Skin of body (tissue), 3 donors: ENCODE measurements at places on chromosomes 3 and 15.

- no peak for DNase-seq
These were observed 11.3 kb upstream of the TMEM87A start for GRCh38 chr15:42284551-42284950.

DNA sequence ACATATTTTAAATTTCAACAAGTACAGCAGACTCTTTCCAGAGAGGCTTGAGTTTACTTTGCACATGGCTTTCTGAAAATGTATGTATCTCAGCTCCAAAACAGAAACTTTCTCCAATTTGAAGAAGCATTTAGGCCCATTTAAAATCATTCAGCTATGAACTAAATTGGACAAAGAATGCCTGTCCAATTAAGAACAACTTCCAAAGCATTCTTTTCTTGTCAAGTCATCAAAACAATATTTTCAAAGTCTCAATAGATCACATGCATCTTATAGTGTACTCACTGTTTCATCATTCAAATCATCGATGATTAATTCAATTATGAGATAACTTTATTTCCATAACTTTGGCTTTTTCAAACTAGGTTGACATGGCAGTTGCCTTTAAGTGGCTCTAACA is 95.2 kb downstream of the KBTBD8 start:
- DNase-seq = peak; percentile 3

- no peak for DNase-seq
These were observed 9.0 kb downstream of the APOD start for GRCh38 chr3:195574497-195575304.

DNA sequence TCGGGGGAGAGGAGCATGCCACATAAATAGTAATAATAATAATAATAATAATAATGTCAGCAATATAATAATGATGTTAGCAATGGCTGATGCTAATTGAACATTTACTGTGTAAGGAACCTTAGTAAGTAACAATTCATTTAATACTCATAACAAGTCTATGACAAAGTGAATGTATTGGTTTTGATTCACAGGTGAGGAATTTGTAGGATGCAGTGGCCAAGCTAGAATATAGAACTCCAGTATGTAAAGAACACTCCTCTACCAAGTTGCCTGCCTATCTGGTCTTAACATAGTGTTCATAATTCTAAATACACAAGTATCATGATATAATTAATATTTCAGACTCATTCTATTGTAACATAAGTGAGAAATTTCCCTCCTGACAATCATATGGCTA is 1016.5 kb downstream of the ROBO1 start:
- no peak for DNase-seq

DNA sequence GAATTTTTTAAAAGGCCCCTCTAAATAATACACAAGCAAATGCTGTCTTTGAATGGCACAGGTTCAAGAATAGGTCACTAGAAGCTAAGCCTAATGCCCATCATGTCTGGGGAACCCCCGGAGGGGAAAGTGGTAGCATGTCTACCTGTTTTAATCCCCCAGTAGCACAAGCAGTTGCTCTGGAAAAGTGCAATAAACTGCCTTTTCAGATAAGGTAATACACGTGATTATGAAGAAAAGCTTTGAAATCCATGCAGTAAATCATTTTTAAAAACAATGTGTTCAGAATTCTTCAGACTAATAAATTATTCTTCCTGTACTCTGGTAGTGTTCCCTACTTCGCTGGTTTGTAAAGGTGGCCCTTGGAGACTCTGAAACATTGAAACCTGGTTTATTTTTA is 922.2 kb downstream of the ROBO1 start:
- DNase-seq = no peak

- DNase-seq = no peak
These were observed 47.2 kb upstream of the SMAD6 start for GRCh38 chr15:66654739-66655375.

GRCh38 chr15:45919806-45920205 is 285.0 kb downstream of the SQOR start:
- DNase-seq = no peak

DNA sequence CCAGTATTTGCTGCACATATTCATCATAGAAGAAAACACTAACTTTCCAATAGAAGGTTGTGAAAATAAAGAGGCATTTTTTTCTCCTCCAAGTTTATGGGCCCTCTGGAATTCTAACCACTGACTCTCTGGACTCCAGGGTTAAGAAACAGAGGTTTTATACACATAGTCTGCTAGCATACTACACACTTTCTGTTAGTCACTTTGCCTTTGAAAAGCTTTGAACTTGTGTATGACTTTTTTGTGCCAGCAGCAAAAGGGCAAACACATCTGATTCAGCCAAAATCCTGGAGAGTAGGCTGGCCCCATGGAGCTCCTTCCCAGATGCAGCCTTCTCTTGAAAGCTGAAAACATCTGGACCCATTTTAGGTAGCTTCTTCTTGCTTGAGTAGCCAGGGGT is 6.2 kb downstream of the ZIC4 start:
- DNase-seq = no peak

GRCh38 chr15:96330064-96330449 is 443 bp upstream of the NR2F2 start:
- peak; percentile 74 for DNase-seq

DNA sequence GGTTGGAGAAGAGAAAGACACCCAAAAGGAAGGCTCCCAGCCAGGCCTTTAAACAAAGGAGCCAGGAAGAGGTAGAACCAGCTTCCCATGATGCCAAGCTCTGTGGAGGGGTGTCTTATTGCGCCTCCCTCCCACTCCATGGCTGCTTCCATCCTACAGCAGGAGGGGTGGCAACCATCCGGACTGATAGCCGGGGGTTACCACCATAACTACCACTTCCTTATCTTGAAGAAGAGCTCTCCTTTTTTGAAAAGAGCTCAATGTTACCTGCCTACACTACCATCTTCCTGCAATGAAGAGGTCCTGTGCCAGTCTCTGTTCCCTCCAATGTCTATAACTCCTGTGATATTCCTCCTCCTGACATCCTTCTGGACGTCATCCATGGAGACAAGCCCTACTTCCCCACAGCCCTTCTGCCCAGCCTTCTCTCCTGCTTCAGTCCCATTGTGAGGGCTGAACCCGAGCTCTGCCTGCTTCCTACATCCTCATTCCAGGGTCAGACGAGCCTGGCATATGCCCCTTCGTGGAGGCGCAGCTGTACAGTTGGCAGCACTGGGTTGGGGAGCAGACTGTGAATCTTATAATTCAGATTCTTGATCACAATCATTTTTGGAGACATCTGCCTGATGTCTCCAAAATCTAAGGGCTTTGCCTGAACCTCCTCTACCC is 8.5 kb downstream of the CCDC9B start:
- no peak for DNase-seq

DNA sequence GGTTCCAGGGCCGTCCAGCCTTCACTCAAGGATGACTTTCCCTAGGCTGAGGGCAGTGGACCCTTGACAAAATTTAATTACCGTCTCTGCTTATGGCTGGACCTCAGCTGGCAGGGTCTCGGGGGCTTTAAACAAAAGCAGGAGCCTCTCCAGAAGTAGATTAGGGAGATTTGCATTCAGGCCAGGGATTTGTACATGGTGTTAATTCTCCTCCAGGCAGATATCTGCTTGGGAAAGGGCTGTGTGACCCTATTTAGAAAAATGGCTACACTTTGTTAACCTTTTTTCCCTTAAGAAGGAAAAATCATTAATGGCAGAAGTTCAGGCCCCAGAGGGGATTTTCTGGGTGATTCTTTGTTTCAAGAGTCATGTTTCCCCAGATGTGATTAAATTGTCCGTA is 329.1 kb upstream of the C2CD4B start:
- DNase-seq = no peak
